Stomach (tissue), 19 donors: ENCODE measurements at places on chromosomes 13 and 19. TPM values are rescaled to one million over a fixed set of nuclear protein-coding genes. Genes with fewer than 3 reads are reported as not detected.

COL5A3 gene
- polyA plus RNA-seq: 2.0 TPM

LGALS14 gene
- polyA plus RNA-seq: not detected

PRSS57 gene
- not detected for polyA plus RNA-seq

CILP2 gene
- polyA plus RNA-seq: not detected

IFNL1 gene
- polyA plus RNA-seq: not detected

CBLC gene
- 23.3 TPM for polyA plus RNA-seq

PCDH17 gene
- 0.76 TPM for polyA plus RNA-seq

CATSPERD gene
- polyA plus RNA-seq: not detected

C19orf85 gene
- polyA plus RNA-seq: 0.23 TPM

URI1 gene
- polyA plus RNA-seq: 19.7 TPM

EBI3 gene
- 2.7 TPM for polyA plus RNA-seq

ERICH4 gene
- not detected for polyA plus RNA-seq

ICAM5 gene
- not detected for polyA plus RNA-seq

TDRD3 gene
- 19.1 TPM for polyA plus RNA-seq

SLITRK5 gene
- 0.08 TPM for polyA plus RNA-seq

DAND5 gene
- 0.13 TPM for polyA plus RNA-seq
